CD14-positive monocyte (primary cell): ENCODE measurements at places on chromosomes 13 and 19. TPM values are rescaled to one million over a fixed set of nuclear protein-coding genes. Genes with fewer than 3 reads are reported as not detected.

- peak; percentile 28 for DNase-seq
Observed at GRCh38 chr13:98517576-98518310, 59.2 kb downstream of the STK24 start.

DNA sequence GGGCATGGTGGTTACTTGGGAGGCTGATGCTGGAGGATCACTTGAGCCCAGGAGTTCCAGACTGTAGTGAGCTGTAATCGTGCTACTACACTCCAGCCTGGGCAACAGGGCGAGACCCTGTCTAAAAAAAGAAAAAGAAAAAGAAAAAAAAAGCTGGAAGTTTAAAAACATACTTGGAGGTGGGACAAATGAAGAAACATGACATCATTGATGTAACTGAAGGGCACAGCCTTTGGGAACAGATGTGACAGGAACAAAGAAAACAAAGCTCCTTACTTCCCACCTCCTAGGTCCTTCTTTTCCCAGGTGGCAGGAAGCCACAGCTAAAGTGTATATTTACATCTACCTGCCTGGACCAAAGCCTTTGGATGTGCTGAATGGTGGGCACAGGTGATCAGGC, 1.9 kb downstream of the PEX11G start:
- no peak for DNase-seq

GRCh38 chr19:40561947-40562346, 14.7 kb upstream of the SHKBP1 start:
- DNase-seq: no peak

GRCh38 chr19:55304279-55304978, 20.6 kb downstream of the BRSK1 start:
- no peak for DNase-seq

DNA sequence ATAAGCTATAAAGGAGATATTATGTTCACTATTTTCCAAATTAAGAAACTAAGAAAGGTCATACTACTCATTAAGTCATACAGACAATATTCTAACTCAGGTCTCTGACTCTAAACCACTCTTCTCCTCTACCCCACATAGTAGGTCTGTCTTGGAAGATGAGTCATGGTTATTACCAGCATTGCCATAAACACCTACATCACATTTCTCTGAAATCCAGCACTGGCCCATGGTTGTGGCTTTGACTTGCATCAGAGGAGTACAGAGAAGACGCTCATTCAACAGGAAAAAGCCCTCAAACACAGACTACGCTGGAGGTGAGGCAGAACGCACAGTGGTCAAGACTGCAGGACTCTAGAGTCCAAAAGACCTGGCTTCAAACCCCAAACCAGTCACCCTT, 476.8 kb downstream of the COG6 start:
- peak; percentile 8 for DNase-seq

DNA sequence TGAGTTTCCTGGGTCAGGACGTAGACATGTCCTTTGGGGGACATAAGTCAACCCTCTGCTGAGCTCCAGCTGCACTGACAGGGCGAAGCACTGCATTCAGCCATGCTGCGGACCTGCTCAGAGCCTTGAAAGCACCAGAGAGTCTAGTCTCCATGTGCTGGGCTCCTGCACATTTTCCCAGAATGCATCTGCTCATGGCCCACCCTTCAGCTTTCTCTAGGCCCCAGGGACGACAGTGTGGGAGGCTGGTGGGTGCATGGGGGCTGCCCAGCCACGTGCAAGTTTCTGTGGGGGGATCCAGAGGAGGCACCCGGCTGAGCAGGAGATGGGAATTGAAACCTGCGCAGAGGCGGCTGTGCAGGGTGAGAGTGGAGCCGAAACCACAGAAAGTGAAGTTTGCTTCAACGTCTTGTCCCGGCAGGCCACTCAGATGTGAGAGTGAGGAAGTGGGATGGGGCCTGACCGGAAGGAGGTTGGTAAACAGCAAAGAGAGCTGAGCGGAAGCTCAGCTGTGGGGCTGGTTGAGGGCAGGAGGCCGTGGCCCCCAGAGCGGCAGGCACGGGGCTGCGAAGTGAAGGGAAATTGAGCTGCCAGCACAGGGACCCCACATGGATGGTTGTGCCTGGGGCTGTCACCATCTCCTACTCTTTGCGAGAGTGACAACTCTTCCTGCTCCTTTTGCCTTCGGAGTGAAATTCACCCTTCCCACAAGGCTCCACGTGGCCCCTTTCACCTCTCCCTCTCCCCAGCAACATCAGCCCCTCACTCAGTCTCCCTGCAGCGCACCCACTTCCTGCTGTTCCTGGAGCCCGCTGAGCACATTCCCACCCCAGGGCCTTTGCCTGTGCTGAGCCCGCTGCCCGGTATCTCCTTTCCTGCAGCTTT, 11.8 kb downstream of the PGLS start:
- DNase-seq: peak; percentile 84

DNA sequence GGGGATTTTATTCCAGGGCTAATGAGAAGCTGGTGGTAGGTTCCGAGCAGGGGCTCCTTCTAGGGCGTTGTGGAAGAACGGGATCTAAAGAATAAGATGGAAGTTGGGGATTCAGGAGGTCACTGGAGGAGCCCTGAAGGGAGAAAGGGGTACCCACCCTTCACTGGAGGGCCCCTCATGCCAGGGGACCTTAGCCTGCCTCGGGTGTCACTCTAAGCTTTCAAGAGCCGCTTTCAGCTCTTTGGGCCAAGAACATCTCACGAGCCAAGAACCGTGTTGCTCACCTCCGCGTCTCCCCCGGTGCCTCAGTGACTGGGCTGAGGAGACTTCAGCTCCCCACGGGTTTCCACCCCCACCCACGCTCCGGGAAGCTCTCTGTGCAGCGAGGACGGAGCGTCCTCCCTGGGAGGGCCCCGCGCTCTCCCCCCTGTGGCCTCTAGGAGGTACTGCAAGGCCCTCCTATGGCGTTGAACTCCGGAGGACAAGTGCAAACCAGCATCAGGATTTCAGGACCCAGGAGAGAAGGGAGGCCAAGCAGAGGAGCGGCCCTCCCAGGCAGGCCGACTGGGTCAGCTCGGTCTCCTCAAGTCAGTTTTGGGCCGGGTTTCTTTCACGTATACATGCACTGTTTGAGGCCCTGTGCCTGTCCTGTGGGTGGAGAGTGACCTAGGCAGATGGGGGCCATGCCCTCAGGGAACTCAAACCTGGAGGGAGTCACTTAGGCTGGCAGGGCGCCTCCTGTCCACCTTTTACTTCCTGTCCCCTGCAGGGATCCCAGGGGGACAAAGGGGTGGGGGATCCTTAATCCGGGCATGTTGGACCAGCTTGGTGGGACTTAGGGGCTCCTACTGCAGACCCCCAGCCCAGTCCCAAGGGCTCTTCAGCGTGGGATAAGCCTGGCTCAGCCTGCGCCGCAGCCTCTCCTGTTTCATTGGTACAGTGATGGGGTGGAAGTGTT, 5.1 kb upstream of the KRTDAP start:
- peak; percentile 76 for DNase-seq

- DNase-seq: no peak
Observed at GRCh38 chr19:18931316-18932162, 9.5 kb downstream of the HOMER3 start.

GRCh38 chr13:110126391-110126961, 180.5 kb downstream of the COL4A1 start:
- DNase-seq: peak; percentile 50

DNA sequence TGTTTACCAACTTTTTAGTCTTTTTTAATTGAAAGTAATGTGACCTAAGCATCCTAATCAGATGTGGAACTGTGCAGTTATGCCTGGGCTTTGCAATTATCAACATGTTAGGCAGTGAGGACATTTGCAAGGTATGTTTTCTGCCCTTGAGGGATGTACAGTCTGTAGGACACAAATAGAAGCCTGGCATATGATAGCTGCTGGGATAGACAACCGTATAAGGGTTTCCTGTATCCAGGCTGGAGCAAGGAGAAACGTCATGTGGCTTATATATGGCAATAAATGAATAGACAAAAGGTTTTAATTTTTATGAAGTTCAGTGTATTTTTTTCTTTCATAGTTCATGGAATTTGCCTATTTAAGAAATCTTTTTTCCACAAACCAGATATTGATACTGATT, 2.0 kb upstream of the VPS36 start:
- no peak for DNase-seq

- no peak for DNase-seq
Observed at GRCh38 chr13:39105110-39105509, 66.9 kb downstream of the NHLRC3 start.

- DNase-seq: no peak
Observed at GRCh38 chr13:29000826-29001225, 180.7 kb downstream of the MTUS2 start.

- no peak for DNase-seq
Observed at GRCh38 chr19:35162471-35163326, 8.2 kb downstream of the FXYD5 start.

DNA sequence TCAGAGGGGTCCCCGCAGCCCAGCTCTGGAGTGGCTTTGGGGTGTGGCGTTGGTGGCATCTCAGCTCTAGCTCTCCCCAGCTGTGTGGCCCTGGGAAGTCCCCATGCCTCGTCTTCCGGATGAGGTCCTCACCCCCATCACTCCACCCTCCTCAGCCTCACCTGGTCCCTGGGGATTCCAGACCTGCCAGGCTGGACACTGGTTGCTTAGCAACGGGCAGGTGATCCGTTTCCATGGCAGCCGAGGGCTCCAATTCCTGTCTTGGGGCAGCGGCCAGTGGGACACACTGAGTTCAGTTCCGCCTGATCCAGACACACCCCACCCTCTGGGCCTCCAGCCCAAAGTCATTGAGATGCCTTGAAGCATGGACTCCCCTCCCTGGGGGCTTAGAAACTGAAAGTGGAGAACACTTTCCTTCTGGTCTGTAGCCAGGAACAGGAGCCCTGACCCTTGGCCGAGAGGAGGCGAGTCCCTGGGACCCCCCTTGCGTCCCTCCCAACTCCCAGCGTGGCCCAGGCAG, 7.7 kb upstream of the MISP start:
- no peak for DNase-seq

- no peak for DNase-seq
Observed at GRCh38 chr19:43616306-43616705, 3.1 kb downstream of the ZNF428 start.

DNA sequence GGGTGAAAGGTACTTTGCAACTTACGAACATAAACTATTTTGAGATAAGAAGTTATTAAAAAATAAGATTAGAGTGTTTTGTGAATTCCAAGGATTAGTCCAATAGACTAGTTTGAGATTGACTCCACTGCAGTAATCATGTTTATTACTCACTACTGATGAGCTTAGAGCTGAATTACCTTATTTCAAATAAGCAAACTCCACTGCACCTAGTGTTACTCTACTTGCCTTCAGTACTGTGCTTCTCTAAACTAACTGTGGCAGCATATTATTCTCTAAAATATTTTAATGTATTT, 111.7 kb downstream of the MIPEP start:
- no peak for DNase-seq

DNA sequence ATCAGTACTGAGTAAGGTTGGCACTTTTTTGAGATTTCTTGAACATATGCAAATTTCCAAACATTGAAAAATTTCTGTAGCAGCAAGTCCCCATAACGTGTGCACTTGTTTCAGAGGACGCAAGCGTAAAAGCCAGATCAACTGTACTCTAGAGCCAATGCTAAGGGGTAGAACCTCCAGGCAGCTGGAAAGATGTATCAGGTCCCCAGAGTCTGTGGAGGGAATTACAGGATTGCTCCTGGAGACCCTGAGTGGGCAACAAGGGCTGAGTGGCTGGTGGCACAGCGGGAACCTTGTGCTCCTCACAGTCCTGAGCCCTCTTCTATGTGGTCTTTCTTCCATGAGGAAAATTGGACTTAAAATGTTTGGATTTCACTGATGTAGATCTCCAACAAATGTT, 53.9 kb upstream of the AMER2 start:
- DNase-seq: no peak

- DNase-seq: no peak
Observed at GRCh38 chr13:40123962-40124632, 468.6 kb downstream of the COG6 start.

DNA sequence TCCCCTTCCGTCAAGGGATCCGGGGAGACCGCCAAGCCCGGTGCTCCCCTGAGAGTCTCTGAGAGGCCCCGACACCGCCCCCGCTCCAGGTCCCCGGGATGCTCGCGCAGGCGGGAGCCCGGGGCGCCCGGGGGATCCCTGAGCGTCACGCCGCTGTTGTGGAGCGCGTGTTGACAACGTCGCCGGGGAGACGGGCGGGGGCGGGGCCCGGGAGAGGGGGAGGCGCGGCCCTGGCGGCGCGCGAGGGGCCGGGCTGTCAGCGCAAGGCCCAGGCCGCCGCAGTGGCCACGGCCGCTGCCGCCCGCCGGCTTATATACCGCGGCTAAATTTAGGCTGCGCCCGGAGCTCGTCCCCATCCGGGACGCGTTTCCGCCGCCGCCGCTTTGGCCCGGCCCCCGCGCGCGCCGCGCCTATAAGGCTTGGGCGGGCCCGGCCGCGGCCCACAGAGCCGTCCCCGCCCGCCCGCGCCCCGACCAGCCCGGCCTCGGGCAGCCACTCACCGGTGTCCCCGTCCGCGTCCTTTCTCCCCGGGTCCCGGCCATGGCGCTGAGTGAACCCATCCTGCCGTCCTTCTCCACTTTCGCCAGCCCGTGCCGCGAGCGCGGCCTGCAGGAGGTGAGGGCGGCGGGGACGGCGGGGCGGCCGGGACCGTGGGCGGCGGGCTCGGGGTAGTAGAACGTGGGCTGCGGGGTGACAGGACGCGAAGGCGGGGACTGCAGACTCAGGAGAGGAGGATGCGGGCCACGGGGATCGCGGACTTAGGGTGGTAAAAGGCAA, at the start of gene KLF2:
Gene KLF2, plus strand, starts transcription at position 443 of the 777 bp plus-strand sequence. Its CDS starts 98 bp downstream, at position 541.
- DNase-seq: peak; percentile 97

GRCh38 chr13:76132532-76132931, 496.4 kb downstream of the LMO7 start:
- no peak for DNase-seq

- DNase-seq: no peak
Observed at GRCh38 chr13:30479154-30479882, 13.6 kb upstream of the HMGB1 start.

GRCh38 chr13:108305655-108306054, 36.1 kb downstream of the TNFSF13B start:
- no peak for DNase-seq

- DNase-seq: no peak
Observed at GRCh38 chr19:10625003-10625761, at the start of gene SLC44A2. TSS of gene SLC44A2 (plus strand) at chr19:10625553. CDS start at chr19:10625634, 81 bp downstream.

GRCh38 chr13:76129305-76130000, 493.3 kb downstream of the LMO7 start:
- DNase-seq: no peak

CCDC169 gene
- not detected for polyA plus RNA-seq

FBN3 gene
- not detected for polyA plus RNA-seq

CTXN1 gene
- not detected for polyA plus RNA-seq

CRX gene
- not detected in 2 replicates for polyA plus RNA-seq

DENND1C gene
- 20.5 TPM for polyA plus RNA-seq

OLFM2 gene
- not detected for polyA plus RNA-seq

OR10H1 gene
- polyA plus RNA-seq: not detected

C5AR1 gene
- polyA plus RNA-seq: 143 TPM

ICAM5 gene
- 0.21 TPM for polyA plus RNA-seq

ZNF98 gene
- not detected in 2 replicates for polyA plus RNA-seq

ENOX1 gene
- 0.04 TPM for polyA plus RNA-seq

THSD8 gene
- not detected in 2 replicates for polyA plus RNA-seq

SCEL gene
- polyA plus RNA-seq: not detected in 2 replicates

OLFM4 gene
- not detected in 2 replicates for polyA plus RNA-seq

S1PR4 gene
- 105 TPM for polyA plus RNA-seq

OVOL3 gene
- not detected for polyA plus RNA-seq

KLK4 gene
- not detected in 2 replicates for polyA plus RNA-seq

PDX1 gene
- not detected in 2 replicates for polyA plus RNA-seq

TEX26 gene
- polyA plus RNA-seq: not detected
